Heart right ventricle (tissue), 16 donors: ENCODE measurements at places on chromosomes 5 and 9.

- H3K27me3 ChIP-seq = no peaks in the 10 kb centered on the region
- DNase-seq = no peak
- H3K36me3 ChIP-seq = no peaks in the 10 kb centered on the region
- peak overlapping the region; percentile 28 for H3K27ac ChIP-seq
- peaks cover 32% of the 10 kb centered on the region for H3K4me1 ChIP-seq
Observed at GRCh38 chr5:98938464-98938863, 9.7 kb upstream of the CHD1 start.

GRCh38 chr9:70107558-70107957 lies 63.9 kb downstream of the MAMDC2 start:
- no peak overlapping the region for H3K4me3 ChIP-seq
- H3K36me3 ChIP-seq = no peaks in the 10 kb centered on the region
- H3K27ac ChIP-seq = no peak overlapping the region
- DNase-seq = no peak

DNA sequence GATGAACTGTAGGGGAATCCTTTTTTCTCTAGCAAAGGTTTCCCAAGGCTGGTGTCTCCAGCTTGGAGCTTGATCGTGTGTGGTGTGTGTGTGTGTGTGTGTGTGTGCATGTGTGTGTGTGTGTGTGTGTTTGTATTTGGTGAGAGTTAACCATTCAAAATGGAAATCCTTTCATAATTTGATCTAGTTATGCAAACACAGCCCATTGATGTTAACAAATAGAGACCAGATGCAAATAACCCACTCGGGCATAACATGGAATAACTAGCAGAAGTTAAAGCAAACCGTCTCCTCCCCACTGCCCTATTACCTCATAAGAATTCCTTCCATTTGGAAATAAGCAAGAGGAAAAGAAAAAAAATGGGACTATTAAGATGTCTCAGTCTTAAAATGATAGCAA lies 24.9 kb upstream of the ZSWIM6 start:
- no peak for DNase-seq
- no peaks in the 10 kb centered on the region for H3K27me3 ChIP-seq
- H3K27ac ChIP-seq = no peak overlapping the region
- no peak overlapping the region for H3K4me3 ChIP-seq
- H3K4me1 ChIP-seq = peaks cover 28% of the 10 kb centered on the region

GRCh38 chr9:72477930-72478518 lies 43.4 kb upstream of the TMC1 start:
- peaks cover 8% of the 10 kb centered on the region for H3K4me1 ChIP-seq
- H3K27me3 ChIP-seq = no peaks in the 10 kb centered on the region
- no peaks in the 10 kb centered on the region for H3K36me3 ChIP-seq
- H3K4me3 ChIP-seq = no peak overlapping the region
- H3K27ac ChIP-seq = peak overlapping the region; percentile 53

GRCh38 chr5:3389471-3390026 lies 206.1 kb upstream of the IRX1 start:
- no peak for DNase-seq
- no peaks in the 10 kb centered on the region for H3K27me3 ChIP-seq
- no peaks in the 10 kb centered on the region for H3K4me1 ChIP-seq
- no peak overlapping the region for H3K4me3 ChIP-seq

DNA sequence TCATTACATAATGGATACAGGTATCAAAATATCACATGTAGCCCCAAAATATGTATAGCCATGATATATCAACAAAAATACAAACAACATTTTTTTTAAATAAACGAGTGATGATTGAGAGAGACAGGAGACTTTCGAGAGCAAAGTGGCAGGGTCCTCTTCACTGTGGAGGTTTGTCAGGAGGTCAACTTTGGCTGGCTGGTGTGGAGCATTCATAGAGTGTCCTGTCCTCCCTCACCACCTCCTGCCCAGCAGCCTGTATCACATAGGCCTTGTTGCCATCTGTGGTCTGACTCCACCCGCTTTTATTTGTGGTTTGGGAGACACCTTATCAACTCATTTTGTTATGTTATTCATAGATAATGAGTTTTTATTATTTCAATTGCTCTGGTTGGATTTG lies 206.9 kb downstream of the SYK start:
- no peak for DNase-seq
- H3K4me1 ChIP-seq = no peaks in the 10 kb centered on the region
- H3K27ac ChIP-seq = no peak overlapping the region
- no peaks in the 10 kb centered on the region for H3K36me3 ChIP-seq
- H3K27me3 ChIP-seq = no peaks in the 10 kb centered on the region
- H3K4me3 ChIP-seq = no peak overlapping the region

- H3K27ac ChIP-seq = no peak overlapping the region
- peaks cover 28% of the 10 kb centered on the region for H3K4me1 ChIP-seq
- H3K36me3 ChIP-seq = no peaks in the 10 kb centered on the region
- H3K27me3 ChIP-seq = no peaks in the 10 kb centered on the region
Observed at GRCh38 chr9:37426846-37427245, 4.3 kb downstream of the GRHPR start.

DNA sequence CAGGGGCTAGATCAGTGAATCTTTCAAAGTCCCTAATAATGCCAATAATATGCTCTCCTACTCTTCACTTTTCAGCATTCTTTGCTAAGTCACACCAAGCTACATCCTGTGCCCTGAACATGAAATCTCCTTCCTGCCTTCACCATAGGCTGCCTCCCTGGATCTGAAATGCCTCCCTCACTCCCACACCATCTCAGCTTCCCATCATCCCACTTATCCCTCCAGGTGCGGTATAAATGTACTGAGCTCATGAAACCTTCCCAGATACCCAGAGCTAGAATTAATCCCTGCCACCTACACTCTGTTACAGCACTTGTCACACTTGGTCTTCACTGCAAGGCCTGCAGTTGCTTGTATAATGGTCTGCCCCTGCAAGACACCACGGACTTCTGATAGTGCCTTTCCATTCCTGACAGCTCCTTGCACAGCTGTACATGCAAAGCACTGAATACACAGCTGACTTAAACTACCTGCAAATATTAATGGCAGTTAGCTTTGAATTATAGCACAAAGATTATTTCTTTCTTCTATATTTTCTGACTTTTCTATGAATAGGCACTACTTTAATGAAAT lies 250.4 kb downstream of the EBF1 start:
- peaks cover 23% of the 10 kb centered on the region for H3K4me1 ChIP-seq
- no peaks in the 10 kb centered on the region for H3K27me3 ChIP-seq
- H3K27ac ChIP-seq = no peak overlapping the region
- H3K4me3 ChIP-seq = no peak overlapping the region
- DNase-seq = no peak
- no peaks in the 10 kb centered on the region for H3K36me3 ChIP-seq

GRCh38 chr9:115733318-115734110 lies 420.1 kb upstream of the PAPPA start:
- H3K27ac ChIP-seq = no peak overlapping the region
- H3K27me3 ChIP-seq = no peaks in the 10 kb centered on the region
- no peak for DNase-seq
- no peak overlapping the region for H3K4me3 ChIP-seq
- no peaks in the 10 kb centered on the region for H3K36me3 ChIP-seq
- H3K4me1 ChIP-seq = no peaks in the 10 kb centered on the region

GRCh38 chr5:66608501-66608900 lies 12.3 kb downstream of the MAST4 start:
- no peak overlapping the region for H3K27ac ChIP-seq
- H3K4me1 ChIP-seq = peaks cover 4% of the 10 kb centered on the region
- H3K4me3 ChIP-seq = no peak overlapping the region
- no peaks in the 10 kb centered on the region for H3K27me3 ChIP-seq
- no peak for DNase-seq
- H3K36me3 ChIP-seq = no peaks in the 10 kb centered on the region

DNA sequence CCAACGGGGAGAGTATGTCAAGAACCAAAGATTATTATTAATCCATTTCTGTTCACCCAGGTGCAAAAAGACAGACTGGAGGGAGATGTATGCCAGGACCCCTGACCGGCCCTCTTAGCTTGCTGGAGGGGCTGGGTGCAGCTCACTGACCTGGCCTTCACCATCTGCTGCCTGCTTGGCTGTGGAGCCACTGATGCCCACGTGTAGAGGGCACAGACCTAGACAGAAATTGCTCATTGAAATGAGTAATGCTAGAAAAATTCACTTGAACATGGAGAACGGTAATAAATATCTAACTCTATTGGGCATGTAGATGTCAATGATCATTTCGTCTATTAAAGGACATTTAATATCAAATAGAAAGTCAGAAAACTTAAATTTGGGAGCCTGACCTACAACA lies 58.8 kb upstream of the ERCC6L2 start:
- H3K27me3 ChIP-seq = no peaks in the 10 kb centered on the region
- no peak overlapping the region for H3K27ac ChIP-seq
- no peaks in the 10 kb centered on the region for H3K4me1 ChIP-seq
- no peaks in the 10 kb centered on the region for H3K36me3 ChIP-seq

GRCh38 chr5:135034963-135035677 lies 1.1 kb upstream of the PITX1 start:
- no peak overlapping the region for H3K4me3 ChIP-seq
- DNase-seq = no peak
- no peak overlapping the region for H3K27ac ChIP-seq

GRCh38 chr5:1511651-1512540 lies 11.9 kb downstream of the LPCAT1 start:
- DNase-seq = no peak
- no peaks in the 10 kb centered on the region for H3K4me1 ChIP-seq
- no peak overlapping the region for H3K4me3 ChIP-seq
- no peaks in the 10 kb centered on the region for H3K36me3 ChIP-seq
- H3K27me3 ChIP-seq = no peaks in the 10 kb centered on the region
- H3K27ac ChIP-seq = no peak overlapping the region

- no peak for DNase-seq
- peaks cover 12% of the 10 kb centered on the region for H3K4me1 ChIP-seq
Observed at GRCh38 chr9:124801356-124801755, 24.4 kb downstream of the OLFML2A start.

GRCh38 chr9:21506626-21507482 lies 24.7 kb upstream of the IFNE start:
- no peak for DNase-seq
- H3K36me3 ChIP-seq = no peaks in the 10 kb centered on the region
- H3K4me3 ChIP-seq = no peak overlapping the region
- H3K27me3 ChIP-seq = no peaks in the 10 kb centered on the region
- no peaks in the 10 kb centered on the region for H3K4me1 ChIP-seq

DNA sequence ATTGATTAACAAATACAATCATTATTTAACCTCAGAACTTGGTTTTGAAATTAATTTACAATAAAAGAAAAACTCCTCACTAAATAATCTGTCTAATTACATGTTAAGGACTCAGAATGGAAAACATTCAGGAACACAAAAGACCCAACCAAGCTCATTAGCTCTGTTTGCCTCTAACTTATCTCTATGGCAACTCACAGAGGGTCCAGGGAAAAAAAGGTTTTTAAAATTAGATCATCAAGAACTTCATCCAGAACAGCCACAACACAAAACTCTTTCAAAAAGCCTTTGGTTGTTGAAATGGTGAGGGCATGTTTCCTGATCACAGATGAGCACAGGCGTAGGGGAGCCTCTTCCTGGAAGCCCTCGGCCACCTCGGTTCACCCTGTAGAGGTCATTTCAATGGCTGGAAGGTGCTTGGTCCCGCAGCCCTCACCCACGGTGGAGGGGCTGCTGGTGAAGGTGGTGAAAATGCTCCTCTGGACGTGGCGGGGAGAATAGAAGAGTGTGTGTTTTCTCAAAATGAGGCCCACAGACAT lies 17.2 kb upstream of the TCF7 start:
- H3K4me1 ChIP-seq = no peaks in the 10 kb centered on the region
- no peak for DNase-seq
- H3K4me3 ChIP-seq = no peak overlapping the region
- no peak overlapping the region for H3K27ac ChIP-seq
- no peaks in the 10 kb centered on the region for H3K36me3 ChIP-seq

- H3K4me1 ChIP-seq = peaks cover 54% of the 10 kb centered on the region
- no peak for DNase-seq
- H3K36me3 ChIP-seq = no peaks in the 10 kb centered on the region
Observed at GRCh38 chr9:98890256-98890655, 53.5 kb upstream of the COL15A1 start.

DNA sequence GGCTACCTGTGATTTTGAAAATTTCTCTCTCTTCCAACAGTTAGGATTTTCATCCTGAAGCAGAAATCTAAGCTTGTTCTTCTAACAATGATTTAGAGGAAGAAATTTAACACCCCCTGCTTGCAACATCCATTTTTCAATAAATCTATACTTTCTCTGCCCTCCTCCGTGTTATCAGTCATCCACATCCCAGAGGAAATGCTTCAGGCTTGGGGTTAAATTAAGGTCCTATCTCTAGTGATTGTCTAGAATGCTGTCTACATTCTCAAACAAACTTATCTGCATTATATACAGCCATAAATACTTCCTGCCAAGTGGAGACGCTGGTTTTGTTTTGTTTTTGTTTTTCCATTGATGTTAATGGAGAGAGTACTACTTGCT lies 371.0 kb downstream of the CSNK1G3 start:
- DNase-seq = no peak
- H3K27me3 ChIP-seq = no peaks in the 10 kb centered on the region
- peak overlapping the region; percentile 25 for H3K4me3 ChIP-seq
- H3K36me3 ChIP-seq = no peaks in the 10 kb centered on the region
- no peak overlapping the region for H3K27ac ChIP-seq

- no peak for DNase-seq
- H3K36me3 ChIP-seq = no peaks in the 10 kb centered on the region
- no peak overlapping the region for H3K4me3 ChIP-seq
- H3K27ac ChIP-seq = no peak overlapping the region
- no peaks in the 10 kb centered on the region for H3K4me1 ChIP-seq
Observed at GRCh38 chr9:112020680-112021596, 124.3 kb downstream of the UGCG start.

DNA sequence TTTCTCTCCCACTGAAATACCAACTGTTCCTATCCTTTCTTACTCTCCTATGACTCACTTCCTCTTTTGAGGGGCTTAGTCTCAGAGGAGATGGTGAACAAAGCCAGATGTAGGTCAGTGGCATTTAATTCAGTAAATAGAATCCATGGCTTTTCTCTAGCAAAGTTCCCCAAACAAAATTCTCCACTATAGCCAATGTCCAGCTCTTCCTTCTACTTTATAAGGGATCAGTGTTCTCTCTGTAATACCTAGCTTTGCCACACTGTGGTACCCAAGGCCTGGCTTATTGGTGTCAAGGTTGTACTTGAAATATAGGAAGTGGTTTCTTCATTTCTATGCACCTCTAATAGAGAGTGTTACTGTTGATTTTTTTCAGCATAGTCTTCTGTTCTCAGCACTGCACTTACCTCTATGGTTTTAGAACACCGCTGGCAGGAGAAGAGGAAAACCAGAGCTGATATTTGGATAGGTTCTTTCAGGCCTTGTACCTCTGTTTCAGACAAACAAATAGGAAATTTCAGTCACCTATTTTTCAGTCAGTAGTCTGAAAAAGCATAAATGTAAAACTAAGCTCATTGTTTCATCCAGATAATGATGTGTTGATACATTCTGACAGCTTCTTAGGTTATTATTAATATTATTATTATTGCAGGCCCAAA lies 40.6 kb upstream of the ITGA2 start:
- no peaks in the 10 kb centered on the region for H3K27me3 ChIP-seq
- no peaks in the 10 kb centered on the region for H3K4me1 ChIP-seq
